Activated CD4-positive, alpha-beta T cell treated with anti-CD3 and anti-CD28 coated beads for 24 hours (primary cell): ENCODE measurements at places on chromosomes 16 and 17.
A peak's percentile ranks its signal among the peaks of the same experiment; 100 is the strongest.

DNA sequence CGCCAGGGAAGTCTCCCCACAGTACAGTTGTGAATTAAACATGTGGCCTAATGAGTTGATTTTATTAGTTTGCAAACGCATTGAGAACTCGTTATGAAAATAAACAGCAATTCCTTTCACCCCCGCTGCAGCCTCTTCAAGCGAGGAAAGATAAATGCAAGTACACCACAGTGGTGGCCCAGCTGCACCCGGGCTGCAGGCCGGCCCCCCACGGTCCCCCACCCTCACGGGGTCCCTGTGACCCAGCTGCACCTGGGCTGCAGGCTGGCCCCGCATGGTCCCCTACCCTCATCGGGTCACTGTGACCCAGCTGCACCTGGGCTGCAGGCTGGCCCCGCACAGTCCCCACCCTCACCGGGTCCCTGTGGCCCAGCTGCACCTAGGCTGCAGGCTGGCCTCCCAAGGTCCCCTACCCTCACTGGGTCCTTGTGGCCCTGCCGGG is 32.2 kb downstream of the SDK2 start:
- DNase-seq: no peak

- DNase-seq: no peak
Measured at GRCh38 chr17:19288453-19288852, 51.3 kb downstream of the EPN2 start.

- DNase-seq: no peak
Measured at GRCh38 chr17:7612294-7612640, 2.4 kb downstream of the FXR2 start.

- no peak for DNase-seq
Measured at GRCh38 chr16:83409347-83409746, 398.4 kb upstream of the HSBP1 start.

GRCh38 chr16:11187522-11188023 is 68.4 kb downstream of the SOCS1 start:
- DNase-seq: no peak

GRCh38 chr17:39146273-39146672 is 5.2 kb downstream of the PLXDC1 start:
- DNase-seq: no peak

- DNase-seq: no peak
Measured at GRCh38 chr16:57262841-57263540, 17.9 kb downstream of the ARL2BP start.

GRCh38 chr16:17305694-17306093 is 165.1 kb downstream of the XYLT1 start:
- DNase-seq: peak; percentile 14

DNA sequence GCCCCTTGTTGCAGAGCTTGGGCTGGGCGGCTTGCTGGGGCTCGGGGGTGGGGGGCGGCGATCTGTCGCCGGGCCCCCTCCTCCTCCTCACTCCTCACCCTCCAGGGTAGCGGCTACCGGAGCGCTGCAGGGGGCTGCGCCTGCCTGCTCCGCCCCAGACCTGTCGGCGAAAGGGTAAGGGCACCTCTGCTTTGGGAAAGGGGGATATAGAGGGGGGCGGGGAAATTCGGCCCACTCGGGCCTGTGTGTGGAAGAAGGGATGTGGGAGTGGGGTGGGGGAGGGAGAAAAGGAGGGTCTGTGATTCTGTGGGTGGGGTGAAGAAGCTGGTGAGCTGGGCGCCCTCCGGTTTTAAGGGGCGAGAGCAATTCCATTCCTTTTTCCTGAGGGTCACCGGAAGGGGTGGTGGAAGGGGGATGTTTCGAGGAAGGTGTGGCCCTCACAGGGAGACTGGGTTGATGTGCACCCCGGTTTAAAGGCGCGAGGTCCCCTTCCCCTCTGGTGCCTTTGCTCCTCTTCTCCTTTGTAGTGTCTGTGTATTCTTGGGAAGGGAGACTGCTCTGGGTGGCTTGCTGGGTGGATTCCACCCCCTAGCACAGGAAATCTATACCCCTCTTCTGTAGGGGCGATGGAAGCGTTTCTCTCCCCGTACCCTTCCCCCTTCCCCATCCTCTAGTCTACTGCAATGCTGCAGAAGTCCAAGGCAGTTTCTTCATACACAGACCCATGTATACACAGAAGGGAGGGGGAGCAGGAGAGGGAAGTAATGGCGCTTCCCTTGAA is 878 bp downstream of the TAOK1 start:
- DNase-seq: no peak

DNA sequence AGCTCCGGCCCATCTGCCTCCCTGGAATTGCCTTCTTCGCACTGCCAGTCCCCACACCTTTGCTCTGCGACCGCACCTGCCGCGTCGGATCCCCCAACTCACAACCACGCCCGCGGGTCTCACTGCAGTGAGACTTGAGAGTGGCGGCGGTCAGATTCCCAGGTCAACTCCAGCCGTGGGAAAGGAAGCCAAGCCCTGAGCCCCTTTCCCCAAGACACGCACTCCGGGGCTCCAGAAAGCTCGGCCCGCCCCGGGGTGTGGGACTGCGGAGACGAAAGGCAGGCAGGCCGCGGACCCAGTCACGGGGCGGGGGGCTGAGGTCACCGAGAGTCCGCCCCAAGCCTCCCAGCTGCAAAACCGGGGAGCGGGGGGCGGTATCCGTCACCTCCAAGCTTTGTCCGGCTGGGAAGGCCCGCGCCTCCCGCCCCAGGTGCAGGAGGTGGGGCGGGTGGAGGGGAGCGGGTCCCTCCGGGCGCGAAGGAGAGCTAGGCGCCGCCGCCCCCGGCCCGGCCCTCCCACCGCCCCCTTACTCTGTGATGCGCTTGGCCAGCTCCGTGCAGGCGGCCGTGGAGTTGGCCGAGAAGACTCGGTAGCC is 615 bp downstream of the PRPSAP1 start:
- DNase-seq: no peak

DNA sequence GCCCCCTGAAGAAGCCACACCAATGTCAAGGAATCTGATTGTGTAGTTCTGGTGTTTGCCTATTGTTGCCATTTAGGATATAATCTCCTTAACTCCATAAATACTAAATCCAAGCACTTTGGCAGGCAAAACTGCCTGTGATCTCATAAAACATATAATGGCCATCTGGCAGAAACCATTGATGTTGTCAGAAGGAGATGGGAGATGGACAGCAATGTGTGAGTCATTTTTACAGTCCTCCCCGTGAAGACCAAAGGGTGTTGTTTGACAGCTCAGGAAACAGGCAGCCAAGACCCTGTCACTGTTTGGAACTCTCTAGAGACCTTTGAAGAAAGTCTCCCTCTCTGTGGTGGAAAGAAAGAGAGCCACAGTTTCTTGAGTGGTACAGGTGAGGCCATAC is 454.1 kb downstream of the HS3ST3B1 start:
- no peak for DNase-seq

DNA sequence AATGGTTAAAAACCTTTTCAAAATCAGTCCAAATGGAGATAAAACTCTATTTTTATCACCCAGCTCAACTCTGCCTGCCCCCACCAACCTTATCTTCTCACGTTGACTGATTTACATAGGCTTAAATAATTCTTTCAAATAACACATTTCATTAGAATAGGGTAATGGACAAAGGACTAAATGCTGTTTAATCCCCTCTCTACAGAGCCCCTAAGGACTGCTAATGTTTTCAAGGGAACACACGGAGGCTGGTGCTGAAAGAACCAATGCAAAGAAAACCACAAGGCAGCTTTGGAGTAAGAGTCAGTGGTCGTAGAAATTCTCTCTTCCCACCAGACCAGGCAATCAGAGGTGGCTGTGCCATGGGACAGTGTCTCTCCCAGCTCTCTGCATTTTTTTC is 445.7 kb upstream of the MAF start:
- DNase-seq: no peak

GRCh38 chr16:75229172-75230031 is 10.6 kb downstream of the CTRB1 start:
- no peak for DNase-seq

DNA sequence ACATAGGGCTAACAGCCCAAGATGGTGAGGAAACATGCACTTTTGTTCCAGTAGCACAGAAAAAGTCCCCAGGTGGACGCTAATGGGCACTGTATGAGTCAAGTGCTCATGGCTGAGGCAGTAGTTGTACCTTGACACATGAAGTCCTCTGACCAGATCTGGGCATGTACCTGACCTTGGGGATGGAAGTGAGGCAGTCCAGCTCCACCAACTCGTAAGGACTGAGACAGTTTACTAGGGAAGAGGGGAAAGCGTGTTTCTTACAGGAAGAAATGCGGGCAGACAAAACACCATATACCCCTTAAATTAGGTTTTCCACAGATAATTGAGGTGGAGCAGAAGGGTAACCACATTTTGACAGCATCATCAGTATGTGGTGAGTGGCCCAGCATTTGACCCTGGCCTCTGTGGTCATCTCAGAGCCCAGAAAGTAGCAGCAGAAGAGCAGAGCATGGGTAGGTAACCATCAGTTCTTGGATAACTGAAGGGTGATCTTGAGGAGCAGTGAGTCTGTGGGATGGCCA is 32.4 kb upstream of the METTL9 start:
- no peak for DNase-seq

DNA sequence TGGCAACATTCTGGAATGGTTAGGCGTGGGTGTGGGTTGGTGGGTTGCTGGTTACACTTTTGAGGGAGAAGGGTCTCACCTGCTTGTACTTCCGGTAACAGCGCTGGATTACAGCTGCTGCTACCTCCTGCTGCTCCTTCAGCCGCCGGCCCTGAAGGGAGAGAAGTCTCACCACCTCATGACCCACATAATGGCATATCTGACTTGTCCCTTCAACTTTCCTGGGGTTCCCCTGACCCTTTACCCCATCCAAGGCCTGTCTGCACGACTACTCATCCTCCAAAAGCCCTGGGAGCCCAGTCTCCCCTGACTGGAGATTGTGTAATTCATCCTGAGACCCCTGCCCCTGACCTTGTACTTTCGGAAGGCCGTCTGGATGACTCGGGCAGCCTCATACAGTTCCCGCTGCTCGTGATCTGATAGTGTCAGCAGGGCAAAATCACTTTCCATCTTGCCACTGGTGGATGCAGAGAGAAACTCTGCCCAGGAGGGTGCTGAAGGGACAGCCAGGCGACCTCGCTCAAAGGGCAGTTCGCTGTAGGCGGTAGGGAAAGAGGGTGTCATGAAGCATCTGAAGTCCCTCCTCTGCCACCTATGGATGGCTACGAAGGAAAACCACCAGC is 2.0 kb upstream of the SPAG7 start:
- no peak for DNase-seq

DNA sequence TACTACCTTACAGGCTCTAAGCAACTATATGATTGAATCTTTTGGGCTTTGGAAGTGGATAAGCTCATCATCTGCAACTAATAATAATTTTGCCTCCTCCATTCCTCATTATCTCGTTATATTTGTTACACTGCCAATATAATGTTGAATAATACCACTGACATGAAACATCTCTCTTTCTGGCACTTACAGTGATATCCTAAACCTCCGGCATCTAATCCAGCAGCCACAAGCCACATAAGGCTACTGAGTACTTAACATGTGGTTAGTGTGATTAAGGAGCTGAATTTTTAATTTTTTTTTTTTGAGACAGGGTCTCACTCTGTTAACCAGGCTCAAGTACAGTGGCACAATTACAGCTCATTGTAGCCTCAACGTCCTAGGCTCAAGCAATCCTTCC is 9.6 kb downstream of the CDC42EP4 start:
- DNase-seq: no peak

DNA sequence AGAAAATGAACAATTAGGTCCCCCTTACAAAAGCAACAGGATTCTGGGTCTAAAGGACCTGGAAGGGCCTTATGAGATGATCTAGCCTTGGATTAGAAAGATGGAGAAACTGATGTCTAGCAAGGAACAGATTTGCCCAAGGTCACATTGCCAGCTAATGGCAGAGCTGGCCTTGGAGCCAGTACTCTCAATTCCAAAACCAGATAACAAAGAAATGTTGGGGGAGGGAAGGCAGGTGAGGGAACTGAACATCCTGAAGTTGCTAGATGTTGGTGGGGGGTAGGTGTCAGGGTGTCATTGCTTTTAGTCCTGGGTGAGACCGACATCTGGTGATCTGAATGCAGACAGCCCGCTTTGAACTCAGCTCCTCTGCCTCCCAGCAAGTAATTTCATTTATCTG is 11.3 kb upstream of the ZNF423 start:
- no peak for DNase-seq

DNA sequence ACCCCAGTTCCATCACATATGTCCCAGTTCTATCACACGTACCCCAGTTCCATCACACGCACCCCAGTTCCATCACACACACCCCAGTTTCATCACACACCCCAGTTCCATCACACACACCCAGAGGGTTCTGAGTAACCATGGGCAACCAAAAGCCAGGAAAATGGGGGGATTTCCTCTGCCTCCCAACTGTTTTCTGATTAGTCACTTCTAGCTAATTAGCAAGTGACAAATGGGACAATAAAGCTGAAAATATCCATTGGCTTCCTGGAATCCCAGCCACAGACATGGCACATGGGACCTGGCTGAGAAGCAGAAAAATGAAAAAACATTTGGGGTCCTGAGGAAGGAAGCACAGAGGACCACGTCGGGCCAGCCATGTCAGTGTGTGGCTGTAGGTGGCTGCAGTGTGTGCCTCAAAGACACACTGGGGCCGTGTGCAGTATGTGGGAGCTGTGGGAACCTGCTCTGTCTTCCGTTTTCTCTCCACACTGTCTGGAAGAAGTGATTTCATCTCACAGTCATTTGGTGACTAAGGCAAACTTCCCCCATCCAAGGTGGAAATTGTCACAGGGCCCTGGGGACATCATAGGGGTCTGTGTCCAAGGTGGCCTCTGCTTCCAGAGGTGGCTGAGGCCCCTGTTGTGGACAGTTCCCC is 106.7 kb downstream of the CMIP start:
- no peak for DNase-seq

DNA sequence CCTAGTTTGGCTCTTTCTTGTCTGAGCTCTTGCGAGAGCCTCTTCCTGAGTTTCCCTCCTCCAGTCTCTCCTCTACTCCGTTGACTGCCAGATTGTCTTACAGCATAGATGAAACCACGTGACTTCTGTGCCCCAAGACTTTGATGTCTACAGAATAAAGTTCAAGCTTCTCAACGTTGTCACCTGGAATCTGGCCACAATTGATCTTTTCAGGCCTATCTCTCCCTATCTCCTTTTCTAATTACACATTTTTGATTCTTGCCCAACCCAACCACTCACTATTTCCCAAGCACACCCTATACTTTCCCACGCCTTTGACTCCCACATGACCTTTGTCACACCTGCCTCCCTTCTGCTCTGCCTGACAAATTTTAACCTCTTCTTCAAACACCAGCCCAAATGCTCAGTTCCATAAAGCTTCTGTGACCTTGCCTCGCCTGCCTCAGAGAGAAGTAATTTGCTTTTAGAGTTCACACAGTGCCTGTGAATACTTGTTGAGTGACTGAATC is 52.4 kb upstream of the PMFBP1 start:
- no peak for DNase-seq

DNA sequence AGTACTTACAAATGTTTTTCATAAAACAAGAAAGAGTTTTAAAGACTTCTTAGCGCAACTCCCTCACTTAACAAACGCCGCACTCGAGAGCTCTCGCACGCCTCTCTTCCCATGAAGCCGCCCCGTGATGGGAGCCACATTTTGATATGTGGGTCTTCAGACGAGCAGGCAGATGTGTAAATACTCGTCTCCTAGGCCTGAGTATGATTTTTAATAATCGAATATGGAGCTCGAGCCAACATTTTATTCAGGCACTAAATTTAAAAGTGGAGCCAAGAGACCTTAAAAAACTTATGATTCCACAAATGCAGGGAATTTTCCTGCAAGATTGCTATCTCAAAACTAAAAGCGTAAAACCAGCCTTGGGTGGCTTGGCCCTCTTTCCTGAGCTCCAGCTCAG is 55.4 kb downstream of the IRX6 start:
- DNase-seq: no peak

GRCh38 chr16:66422366-66422765 is 4.7 kb upstream of the BEAN1 start:
- no peak for DNase-seq

- no peak for DNase-seq
Measured at GRCh38 chr17:51703361-51704341, 443.3 kb downstream of the UTP18 start.
